ENCODE measurements at places on chromosomes 5 and 9. TPM values are rescaled to one million over a fixed set of nuclear protein-coding genes. Genes with fewer than 3 reads are reported as not detected.

The SPATA31A5 gene
- not detected for polyA plus RNA-seq

GRCh38 chr9:78026947-78027346, 4.7 kb downstream of the GNAQ start:
- no peak for DNase-seq

DNA sequence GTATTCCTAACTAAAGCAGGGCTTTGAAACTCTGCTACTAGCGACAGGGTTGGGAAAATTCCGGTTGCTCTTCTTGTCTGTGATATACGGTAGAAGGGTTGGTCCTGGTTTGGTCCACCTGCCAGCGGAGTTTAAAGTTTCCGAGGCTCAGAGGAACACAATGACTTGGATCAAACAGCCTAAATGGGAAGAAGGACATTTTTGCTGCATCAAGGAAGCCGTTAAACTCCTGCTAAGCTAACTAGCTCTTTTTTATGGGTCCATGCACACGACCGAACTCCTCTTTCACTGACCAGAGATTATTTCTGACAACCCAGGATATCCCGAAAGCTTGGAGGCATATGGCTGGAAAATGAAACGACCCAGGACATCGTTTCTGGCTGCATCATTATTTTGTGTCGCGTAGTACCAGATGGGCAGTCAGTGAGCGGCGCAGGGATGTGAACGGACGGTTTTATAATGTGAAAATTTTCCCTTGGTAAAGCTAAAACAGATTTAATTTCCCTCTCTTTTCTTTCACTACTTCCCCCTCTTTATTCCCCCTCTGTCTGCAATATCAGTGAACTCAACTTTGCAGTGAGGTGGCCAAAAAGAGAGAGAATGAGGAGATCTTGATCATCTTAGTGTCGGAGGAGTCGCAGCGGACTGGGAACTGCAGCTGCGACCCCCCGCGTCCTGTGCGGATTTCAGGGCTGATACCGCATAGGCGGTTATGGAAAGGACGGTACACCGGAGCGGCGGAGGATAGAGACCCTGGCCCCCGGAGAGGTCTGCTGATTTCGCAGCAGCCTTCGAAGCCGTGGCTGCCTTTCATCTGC, at the start of gene LURAP1L:
Gene LURAP1L, plus strand, starts transcription at position 160 of the 818 bp plus-strand sequence. CDS start 696 bp downstream, outside the sequence.
- peak; percentile 86 for DNase-seq

The TMEM252 gene
- 1.8 TPM for polyA plus RNA-seq

The FOXD4L4 gene
- polyA plus RNA-seq = 0.14 TPM

GRCh38 chr5:180526269-180526668, 32.1 kb downstream of the CNOT6 start:
- DNase-seq = no peak

DNA sequence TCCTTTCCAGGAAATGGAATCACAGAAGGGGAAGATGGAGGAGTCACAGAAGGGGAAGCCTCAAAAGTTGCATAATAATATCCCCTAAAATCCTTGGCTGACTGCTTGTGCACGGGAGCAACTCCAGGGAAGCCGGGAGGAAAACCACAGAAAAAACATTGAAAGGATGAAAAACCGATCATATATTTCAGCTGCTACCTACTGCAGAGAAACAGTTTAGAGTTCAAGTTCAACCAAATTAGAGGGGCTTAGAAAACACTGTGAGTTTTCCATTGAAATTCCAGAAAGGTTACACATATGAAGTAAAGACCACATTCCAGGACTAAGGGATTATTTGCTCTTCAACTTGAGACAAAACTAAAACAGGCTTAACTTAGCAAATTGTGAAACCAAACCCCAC, 37.6 kb upstream of the MTAP start:
- no peak for DNase-seq

DNA sequence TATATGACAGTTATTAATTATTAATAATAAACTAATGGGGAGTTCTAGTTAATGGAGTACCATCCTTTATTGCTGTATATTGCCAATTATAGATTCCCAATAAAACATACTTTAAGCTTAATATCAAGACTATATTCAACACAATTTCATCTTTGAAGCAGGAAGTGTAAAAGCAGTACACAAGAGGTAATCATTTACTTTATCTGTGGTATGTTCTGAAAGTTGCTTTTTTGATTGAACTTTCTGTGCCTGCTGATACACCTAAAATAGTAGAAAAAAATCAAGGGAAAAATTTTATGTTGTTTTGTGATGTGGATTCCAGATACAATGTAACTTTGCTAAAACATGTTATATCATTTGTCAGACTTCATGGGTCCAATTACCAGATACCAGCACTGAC, 58.0 kb downstream of the ACO1 start:
- no peak for DNase-seq

DNA sequence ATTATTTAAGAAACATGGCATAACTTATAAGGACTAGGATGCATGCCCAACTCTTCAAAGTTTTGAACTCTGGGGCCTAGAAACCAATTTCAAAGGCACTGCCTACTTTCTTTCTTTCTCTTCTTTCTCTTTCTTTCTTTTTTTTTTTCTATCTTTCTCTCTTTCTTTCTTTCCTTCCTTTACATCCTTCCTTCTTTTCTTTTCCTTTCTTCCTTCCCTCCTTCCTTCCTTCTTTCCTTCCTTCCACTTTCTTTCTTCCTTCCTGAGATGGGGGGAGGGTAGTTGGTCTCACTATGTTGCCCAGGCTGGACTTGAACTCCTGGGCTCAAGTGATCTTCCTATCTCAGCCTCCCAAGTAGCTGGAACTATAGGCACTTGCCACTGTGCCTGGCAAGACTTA, 15.9 kb upstream of the TOMM5 start:
- DNase-seq = no peak

DNA sequence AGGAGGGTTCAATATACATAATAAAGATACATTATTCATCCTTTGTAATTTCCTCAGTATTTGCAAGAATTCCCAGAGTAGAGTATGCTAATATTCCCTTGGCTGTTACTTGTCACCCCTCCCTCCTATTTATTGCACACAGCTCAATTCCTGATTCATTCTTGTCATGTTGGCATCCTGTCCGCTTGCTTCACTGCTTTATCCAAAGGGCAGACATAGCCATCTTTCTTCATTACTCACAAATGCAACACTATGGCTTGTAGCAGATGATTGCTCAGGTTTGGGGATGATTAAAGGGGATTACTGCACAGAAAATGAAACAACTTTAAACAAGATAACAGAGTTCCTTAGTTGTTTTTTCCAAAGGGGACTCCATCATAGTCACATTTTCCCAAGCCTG, 1.2 kb upstream of the IL33 start:
- no peak for DNase-seq
